ENCODE measurements at places on chromosomes 1 and 21.
A peak's percentile ranks its signal among the peaks of the same experiment; 100 is the strongest.

GRCh38 chr1:179017383-179018326 lies 8.0 kb upstream of the FAM20B start:
- DNase-seq, result no peak

GRCh38 chr1:106876384-106876783 lies 180.1 kb upstream of the PRMT6 start:
- DNase-seq, result no peak

GRCh38 chr1:202034683-202035462 lies 24.5 kb downstream of the ELF3 start:
- peak; percentile 32 for DNase-seq

DNA sequence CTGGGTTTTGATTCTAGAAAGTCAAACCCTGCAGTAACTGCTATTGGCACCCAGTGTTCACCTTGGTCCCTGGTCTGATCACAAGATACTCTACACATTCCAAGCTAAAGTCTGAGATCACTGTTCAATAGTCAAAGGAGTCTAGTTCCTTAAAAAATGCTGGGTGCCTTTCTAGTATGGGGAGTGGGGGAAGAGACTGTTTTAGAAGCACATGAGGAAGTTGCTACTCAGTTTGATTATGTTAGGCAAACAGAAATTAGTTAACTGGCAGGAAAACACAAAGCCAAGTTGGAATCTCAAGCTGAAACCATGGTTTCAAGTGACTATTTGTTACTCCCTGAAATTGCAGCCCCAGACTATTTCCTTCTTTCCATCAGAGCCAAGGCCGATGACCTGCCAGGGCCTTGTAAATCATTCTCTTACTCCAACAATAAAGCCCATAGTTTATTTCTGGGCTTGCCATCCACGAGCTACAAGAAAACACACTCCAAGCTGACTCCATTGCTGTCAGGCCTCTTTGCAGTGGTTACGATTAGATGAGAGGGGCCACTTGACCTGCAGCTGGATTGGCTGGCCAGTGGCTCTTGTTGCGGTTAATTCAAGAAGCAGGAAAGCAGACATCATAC lies 21.1 kb upstream of the VTCN1 start:
- no peak for DNase-seq

DNA sequence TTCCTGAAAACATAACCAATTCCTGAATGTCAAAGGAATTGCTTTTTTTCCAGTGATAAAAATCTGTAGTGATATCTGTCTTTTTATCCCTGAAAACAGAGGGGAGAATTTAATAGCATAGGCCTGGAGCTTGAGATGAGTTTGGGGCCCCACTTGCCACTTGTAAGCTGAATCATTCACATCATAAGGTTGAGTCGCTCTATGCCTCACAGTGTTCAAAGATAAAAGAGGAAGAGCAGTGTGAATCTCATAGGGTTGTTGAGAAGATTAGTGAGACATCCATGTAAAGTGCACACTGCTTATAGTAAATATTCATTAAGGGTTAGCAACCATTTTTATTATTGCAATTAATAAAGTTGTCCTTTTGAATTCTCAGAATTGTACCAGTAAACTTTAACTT lies 271.3 kb downstream of the DNM3 start:
- DNase-seq, result no peak

- no peak for DNase-seq
These were observed 38.6 kb downstream of the BMP8A start for GRCh38 chr1:39529901-39530535.

DNA sequence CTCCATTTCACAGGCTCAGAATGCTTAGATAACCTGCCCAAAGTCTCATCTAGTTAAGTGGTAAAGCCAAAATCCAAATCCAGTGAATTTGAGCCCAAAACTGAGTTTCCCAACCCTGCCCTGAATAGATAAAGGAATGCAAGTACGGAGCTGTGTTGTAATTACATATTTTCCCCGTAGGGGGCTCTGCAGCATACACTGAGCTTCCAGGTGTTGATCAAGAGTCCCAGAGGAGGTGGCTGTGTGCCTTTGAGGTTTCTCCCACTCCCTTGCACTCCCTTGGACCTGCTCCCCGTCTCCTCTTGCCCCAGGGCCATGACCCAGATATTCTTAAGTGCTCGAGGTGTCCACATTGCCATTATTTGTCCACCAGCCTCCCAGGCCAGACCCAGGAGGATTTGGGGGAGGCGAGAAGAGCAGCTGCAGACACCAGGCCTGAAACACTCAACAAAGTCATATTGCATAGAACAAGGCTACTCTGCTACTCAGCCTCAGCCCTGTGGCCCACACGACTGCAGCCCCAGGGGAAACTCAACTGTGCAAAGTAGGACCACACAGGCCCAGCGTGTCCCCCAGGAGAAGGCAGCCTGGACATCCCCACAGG lies 18.4 kb upstream of the LY9 start:
- DNase-seq, result peak; percentile 39

Data from GM13977 (cell line).